ENCODE measurements at places on chromosomes 7 and 10.

- no peak for DNase-seq
Measured at GRCh38 chr7:28893888-28894287, 64.2 kb downstream of the TRIL start.

DNA sequence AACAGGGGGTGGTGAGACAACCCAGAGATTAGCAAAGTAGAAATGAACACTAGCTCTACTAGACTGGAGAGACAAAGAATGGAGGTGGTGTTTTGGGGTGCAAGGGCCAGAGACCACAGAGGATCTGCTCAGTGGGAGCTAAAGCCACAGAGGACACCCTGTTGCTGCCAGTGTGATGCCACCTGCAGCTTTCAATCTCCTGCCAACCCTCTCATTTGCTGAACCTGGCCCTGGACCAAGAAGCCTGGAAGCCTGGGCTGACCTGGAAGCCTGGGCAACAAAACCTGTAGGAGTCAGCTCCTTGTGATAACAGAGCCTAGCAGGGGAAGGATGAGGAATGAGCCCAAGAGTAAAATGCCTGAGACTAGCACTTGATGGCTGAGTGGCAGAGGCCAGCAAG, 81.1 kb upstream of the ADO start:
- DNase-seq = no peak

GRCh38 chr10:16856567-16856966, 39.3 kb upstream of the RSU1 start:
- DNase-seq = no peak

GRCh38 chr7:46026741-46027140, 105.7 kb upstream of the IGFBP3 start:
- no peak for DNase-seq

DNA sequence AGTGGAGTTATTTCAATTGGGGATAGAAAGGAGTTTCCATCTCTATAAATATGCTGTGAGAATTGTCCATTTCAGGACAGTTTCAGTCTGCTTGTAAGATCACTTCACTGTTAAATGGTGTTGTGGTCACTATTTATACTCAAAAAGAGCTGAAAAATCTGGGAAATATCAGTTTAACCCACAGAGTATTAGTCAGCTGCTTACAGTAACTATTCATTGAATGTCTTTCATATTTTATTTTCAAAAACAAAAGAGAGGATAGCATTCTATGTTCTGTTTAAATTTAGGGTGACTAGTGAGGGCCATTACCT, 85.4 kb upstream of the PLXDC2 start:
- no peak for DNase-seq

- DNase-seq = no peak
Measured at GRCh38 chr7:17274551-17275245, 23.8 kb upstream of the AHR start.

GRCh38 chr10:98097616-98098015, 36.8 kb upstream of the R3HCC1L start:
- peak; percentile 15 for DNase-seq

DNA sequence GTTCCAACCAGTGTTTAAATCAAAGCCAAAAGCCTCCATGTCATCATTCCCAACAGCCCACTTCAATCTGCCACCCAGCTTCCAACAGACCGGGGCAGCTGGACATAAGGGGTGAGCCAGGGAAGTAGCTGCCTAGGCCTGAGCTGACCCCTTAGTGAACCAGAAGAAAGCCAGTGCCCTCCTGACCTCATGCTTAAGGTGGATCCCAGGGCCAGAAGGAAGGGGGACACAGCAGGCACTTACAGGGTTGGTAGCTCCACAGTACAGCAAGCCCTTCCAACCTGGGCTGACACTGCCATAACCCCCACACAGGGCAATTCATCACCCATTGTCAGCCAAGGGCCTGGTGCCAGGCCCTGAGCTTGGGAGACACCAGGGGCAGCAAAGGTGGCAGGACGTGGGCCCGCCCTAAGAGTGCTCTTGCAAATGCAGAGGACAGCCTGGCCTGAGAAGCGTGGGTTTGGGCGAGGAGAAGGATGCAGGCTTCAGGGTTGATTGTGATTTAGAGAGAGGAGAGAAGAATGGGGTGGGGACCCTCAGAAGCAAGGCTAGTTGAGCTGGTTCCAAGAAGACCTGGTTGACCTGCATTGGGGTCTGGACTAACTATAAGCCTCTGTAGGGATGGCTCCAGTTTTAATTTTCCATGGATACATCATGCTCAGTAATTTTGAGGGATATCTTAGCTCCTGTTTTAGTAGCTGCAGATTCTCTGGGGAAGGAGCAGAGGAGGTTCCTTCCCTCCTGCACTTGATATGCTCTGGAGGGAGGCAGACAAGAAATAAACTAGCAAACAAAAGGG, 3.1 kb upstream of the CYP26A1 start:
- no peak for DNase-seq

- DNase-seq = no peak
Measured at GRCh38 chr10:124122211-124122610, 28.8 kb upstream of the CHST15 start.

DNA sequence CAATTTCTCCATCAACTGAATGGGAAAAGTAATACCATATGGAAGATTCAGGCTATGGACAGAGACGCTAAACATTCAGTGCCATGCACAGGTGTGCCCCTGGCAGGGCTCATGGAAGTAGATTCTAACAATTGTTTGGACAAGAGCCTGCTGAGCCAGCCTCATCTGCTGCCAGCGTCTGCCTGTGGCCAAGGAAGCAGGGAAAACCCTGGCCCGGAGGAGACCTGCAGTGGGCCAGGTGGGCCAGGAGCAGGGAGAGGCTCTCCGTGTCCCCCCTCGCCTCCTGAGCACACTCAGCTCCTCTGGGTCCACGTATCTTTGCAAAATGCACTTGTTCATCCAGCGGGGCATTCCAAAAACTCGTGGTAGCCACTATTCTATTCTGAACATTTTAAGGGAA, 130.1 kb downstream of the TCERG1L start:
- DNase-seq = no peak

DNA sequence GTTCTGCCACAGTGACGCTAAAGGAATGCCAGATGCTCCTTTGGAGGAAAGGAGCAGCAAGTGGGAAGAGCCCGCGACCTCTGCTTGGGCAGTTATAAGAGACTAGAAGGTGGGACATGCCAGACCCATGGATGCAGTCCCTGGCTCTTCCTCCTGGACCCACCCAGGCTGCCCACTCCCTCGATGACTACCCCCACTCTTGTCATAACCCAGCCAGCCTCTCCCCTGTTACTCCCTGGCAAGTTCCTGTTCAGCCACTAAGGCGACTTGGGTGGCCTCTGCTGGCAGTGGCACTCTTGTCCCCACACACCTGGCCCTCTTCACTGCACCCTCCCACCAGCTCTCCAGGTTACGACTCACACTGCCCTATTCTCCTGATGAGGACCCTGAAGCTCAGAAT, 33.5 kb downstream of the COL13A1 start:
- no peak for DNase-seq

DNA sequence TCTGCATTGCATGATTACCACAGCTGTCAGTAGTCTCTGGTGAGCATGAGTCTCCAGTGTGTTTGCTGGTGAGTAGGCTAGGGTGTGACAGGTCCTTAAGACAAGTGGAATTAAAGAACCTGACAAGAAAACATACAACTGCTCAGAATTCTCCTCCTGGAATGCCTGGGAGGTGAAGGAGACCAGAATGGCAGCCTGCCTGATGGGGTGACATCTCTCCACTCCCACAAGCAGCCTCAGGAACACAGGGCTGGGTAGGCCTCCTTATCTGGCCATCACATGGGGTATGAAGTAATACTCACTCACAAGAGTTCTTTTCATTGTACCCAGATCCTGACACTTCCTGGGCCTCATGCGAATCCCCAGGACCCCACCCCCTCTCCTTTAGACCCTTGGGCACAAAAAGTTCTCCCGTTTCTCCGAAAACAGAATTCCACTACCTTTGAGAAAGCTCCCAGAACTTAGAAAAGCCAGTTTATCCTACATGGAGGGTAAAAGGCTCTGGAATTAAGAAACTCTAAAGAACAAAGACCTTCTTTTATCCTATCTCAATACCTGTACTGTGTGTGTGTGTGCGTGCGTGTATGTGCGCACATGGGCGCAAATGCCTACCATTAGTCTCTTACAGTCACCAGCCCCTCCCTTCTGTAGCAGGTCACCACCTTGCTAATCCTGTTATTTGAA, 33.4 kb upstream of the C1GALT1 start:
- no peak for DNase-seq

DNA sequence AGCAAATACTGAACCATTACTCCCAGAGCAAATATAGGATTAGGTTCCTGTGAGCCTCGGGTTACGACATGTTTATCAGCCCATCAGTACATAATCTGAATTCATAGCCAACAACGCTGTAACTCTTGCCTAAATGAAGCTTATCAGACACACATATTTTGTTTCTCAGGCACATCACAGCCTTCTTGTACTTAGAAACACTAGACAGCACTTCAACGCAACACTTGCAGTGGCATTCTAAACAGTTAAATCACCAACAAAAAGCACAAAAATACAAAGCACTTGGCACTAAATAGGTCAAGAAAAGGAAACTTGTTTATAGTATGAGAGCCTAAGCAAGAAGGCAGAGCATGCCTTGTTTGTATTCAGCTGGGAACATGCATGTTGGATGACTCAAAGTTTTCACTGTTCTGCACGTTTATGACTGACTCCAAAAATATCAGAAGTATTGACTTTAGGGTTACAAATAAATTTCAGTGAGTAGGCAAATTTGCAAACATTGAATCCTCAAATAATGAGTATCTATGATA, 75.0 kb downstream of the VPS50 start:
- DNase-seq = no peak

GRCh38 chr10:18684416-18684815, 25.2 kb downstream of the ARL5B start:
- no peak for DNase-seq

DNA sequence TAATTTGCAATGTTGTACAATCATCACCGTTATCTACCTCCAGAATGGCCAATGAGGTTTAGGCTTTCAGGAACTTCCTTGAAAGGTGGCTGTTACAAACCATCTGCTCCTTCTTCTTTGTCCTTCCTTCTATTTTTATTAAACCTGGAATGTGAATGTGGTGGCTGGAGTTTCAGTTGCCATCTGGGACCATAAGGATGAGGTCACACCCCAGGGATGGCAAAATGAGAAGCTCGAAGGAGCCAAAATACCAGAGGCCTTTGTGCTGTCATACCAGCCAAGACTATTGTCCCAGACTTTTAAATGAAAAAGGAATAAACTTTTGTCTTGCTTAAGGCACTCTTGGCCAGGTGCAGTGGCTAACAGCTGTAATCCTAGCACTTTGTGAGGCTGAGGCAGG, 30.9 kb upstream of the LMTK2 start:
- DNase-seq = no peak

GRCh38 chr10:31209478-31209877, 109.5 kb upstream of the ZEB1 start:
- DNase-seq = no peak

DNA sequence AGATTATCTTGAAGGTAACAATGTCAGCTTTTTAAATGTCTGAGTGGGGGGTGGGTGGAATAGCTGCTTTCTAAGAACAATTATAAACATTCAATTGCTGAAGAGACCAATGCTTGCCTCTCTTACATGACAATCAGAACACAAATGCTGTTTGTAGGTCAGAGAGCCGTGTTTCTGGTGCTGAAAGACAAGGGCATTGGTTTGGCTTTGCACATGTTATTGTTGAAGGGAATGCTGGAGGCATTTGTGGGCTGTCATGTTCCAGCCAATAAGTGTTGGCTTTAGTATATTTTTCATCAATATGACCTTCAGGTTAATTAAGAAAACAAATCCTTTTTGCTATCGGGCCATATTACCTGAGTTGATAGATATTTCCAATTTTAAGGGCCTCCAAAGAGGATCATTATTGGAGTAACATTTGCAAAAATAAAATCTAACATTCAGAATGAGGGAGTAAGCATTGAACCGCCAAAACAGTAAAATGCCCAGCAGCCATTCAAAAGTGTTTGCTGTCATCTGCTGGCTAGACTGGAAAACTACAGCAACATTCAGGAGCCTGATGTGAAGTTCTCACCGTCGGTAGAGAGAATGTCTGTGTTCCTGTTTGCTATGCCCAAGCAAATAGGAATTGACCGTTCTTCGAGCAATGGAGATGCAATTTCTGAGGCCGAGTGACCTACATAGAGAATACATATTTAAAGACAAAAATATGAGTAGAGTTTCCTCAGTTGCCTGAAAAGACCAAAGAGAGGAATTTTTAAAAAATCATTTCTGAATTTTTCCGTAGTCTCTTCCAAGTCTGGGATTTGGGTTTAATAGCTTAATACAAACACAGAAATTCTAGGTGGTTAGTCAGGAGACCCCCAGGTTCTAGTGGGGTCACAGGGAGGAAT, 118.9 kb downstream of the APBB1IP start:
- DNase-seq = no peak

- no peak for DNase-seq
Measured at GRCh38 chr10:71963351-71964097, 671 bp upstream of the CHST3 start.

DNA sequence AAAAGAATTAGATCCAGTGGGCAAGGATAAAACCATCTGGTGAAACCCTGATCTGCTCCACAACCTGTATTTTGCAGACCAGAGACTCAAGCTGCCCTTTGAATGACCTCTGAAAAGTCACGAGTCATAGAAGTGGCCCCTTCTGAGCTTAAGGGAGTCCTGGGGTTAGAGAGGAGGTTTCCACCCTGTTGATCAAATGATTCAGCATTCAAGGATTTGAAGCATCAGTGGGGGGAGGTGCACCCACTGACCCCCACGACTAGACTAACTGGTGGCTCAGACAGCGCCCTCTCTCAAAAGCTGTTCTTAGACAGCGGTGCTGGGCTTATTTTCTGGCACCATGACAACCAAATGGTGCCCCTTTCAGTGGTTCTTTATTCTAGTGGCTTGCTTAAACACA, 44.3 kb downstream of the PLCE1 start:
- no peak for DNase-seq

- no peak for DNase-seq
Measured at GRCh38 chr7:106480616-106481031, 180.3 kb downstream of the CCDC71L start.

- DNase-seq = no peak
Measured at GRCh38 chr10:15155978-15156656, 12.4 kb downstream of the NMT2 start.

GRCh38 chr10:25725917-25726716, 207.9 kb upstream of the MYO3A start:
- DNase-seq = no peak

GRCh38 chr7:26880852-26881251, 16.5 kb upstream of the SKAP2 start:
- no peak for DNase-seq

- no peak for DNase-seq
Measured at GRCh38 chr7:96169439-96169838, 152.5 kb downstream of the SLC25A13 start.

- no peak for DNase-seq
Measured at GRCh38 chr7:50860174-50860573, 77.5 kb upstream of the GRB10 start.

- DNase-seq = no peak
Measured at GRCh38 chr7:45568536-45569289, 5.5 kb upstream of the ADCY1 start.

GRCh38 chr7:108347616-108348015, 108.6 kb downstream of the NRCAM start:
- DNase-seq = peak; percentile 3

Data from right kidney (tissue), 9 donors.